ENCODE measurements at places on chromosomes 11 and 22. TPM values are rescaled to one million over a fixed set of nuclear protein-coding genes. Genes with fewer than 3 reads are reported as not detected.

GRK3 gene
- total RNA-seq: 25.9 TPM

DNA sequence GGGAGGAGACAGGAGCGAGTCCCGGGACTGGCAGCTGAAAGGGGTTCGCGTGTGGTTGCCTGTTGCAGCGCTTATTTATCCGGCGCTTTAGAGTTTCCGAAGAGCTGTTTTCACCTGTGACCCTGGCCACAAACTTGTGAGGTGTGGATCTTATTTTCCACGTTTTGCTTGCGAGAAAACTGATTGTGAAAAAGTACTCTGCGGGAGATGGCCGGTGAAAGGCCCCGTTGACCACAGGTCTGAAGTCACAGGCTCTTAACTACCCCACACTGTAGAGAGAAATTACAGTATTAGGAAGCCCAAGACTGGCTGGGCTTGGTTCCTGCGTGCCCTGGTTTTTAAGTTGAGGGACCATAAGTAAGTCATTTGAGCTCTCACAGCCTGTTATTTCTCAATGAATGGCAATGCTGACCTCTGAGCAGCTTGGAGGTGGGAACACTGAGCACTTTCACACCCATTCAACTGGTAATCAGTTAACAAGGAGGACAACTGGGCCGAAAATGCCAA is 379 bp upstream of the RAB38 start:
- peaks cover 14% of the 10 kb centered on the region for H3K27me3 ChIP-seq
- no peak overlapping the region for H3K27ac ChIP-seq
- peaks cover 69% of the 10 kb centered on the region for H3K4me1 ChIP-seq
- no peak for DNase-seq

ZBTB16 gene
- total RNA-seq: 3.3 TPM

DNA sequence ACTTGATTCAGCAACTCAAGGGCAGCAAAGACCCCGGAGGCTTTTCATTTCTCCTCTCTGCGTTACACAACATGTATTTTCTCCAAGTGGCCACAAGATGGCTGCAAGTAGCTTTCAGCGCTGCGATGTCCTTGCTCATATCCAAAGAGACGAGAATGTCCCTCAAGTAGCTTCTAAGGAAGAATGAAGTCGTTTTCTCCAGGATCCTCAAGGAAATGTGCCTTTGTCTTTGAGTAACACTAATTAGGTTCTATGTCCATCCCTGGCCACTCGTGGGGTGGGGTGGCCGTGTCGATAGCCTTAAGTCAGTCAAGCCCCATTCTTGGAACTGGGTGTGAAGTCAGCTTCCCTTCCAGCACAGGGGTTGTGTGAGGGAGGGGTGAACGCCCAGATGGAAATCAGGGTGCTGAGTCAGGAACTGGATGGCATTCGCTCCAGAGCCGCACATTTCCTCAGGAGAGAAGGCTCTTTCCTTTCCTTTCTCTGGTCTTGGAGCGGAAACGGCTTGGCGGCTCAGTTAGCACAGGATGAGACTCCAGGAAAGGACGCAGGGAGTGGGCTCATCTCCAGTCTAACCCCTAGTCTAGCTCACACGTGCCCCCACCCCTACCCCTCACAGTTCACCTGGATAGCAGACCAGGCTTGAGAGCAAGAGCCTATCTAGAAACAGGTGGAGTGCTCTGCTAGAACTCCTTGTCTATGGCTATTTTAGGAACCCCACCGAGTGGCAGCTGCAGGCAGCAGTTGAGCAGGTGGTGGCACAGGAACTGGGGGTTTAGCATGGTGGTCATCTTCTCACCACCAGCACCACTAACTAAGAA is 44.3 kb downstream of the NNMT start:
- H3K4me3 ChIP-seq: peak overlapping the region; percentile 65
- no peaks in the 10 kb centered on the region for H3K27me3 ChIP-seq
- H3K27ac ChIP-seq: no peak overlapping the region
- no peaks in the 10 kb centered on the region for H3K36me3 ChIP-seq
- peaks cover 12% of the 10 kb centered on the region for H3K4me1 ChIP-seq

- peak; percentile 85 for DNase-seq
- no peaks in the 10 kb centered on the region for H3K27me3 ChIP-seq
- no peaks in the 10 kb centered on the region for H3K4me1 ChIP-seq
- H3K27ac ChIP-seq: no peak overlapping the region
- no peak overlapping the region for H3K4me3 ChIP-seq
Measured at GRCh38 chr22:19629720-19630419, 84.4 kb upstream of the SEPTIN5 start.

MMP3 gene
- not detected for total RNA-seq

GRCh38 chr11:69985641-69986439 is 92.3 kb upstream of the ANO1 start:
- peaks cover 68% of the 10 kb centered on the region for H3K27me3 ChIP-seq
- no peak for DNase-seq
- H3K36me3 ChIP-seq: no peaks in the 10 kb centered on the region

DNA sequence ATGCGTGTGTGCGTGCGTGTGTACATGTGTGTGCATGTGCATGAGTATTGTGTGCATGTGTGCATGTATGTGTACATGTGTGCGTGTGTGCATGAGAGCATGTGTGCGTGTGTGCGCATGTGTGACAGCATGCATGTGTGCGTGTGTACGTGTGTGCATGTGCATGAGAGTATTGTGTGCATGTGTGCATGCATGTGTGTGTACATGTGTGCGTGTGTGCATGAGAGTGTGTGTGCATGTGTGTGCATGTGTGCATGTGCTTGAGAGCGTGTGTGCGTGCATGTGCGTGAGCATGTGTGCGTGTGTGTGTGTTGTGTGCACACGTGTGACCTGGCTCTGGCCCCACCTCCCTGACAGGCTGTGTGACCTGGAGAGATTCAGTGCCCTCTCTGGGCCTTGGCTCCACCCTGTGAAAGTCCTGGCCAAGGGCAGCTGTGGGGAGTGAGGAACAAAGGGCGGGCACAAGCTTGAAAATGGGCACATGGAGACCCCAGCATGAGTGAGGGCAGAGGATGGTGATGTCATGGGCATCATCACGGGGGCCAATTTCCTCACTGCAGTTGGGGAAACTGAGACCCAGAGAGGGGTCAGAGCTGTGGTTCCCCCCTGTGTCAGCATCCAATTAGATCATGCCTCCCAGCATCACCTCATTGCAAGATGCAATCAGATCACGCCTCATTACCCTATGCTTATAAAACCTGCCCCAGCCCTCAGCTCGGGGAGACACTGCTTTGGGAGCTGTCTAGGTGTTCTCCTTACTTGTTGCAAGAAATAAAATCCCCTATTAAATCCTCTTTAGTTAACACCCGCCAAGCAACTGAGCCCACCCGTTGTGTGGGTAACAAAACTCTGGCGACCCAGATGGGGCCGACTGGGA is 658 bp downstream of the ACY3 start:
- H3K27me3 ChIP-seq: no peaks in the 10 kb centered on the region
- no peaks in the 10 kb centered on the region for H3K36me3 ChIP-seq
- DNase-seq: no peak
- H3K27ac ChIP-seq: no peak overlapping the region
- peaks cover 30% of the 10 kb centered on the region for H3K4me1 ChIP-seq
- H3K4me3 ChIP-seq: peak overlapping the region; percentile 81

- DNase-seq: no peak
- H3K4me1 ChIP-seq: no peaks in the 10 kb centered on the region
- peaks cover 2% of the 10 kb centered on the region for H3K36me3 ChIP-seq
- H3K27me3 ChIP-seq: peaks cover 26% of the 10 kb centered on the region
- H3K27ac ChIP-seq: no peak overlapping the region
Measured at GRCh38 chr22:36619797-36620399, 83.7 kb downstream of the CACNG2 start.

NLRP14 gene
- 0.12 TPM for total RNA-seq

DNA sequence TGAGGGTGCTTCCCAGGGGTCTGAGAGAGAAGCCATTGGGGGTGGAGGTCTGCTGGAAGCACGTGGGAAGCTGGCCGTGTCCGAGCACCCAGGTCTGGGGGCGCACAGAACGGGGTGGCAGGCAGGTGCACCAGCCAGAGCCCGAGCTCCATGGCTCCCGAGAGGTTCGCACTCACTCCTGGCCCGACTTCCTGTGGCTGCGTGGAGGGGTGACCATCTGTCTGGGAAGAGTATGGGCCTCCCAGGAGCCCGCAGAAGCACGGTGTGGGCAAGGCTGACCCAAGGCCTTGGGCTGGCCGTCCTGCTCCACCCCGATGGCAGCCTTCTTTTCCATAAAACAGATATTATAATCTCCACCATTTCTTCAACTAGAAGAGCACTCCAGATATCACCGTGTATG is 256.0 kb upstream of the B3GAT1 start:
- no peak overlapping the region for H3K27ac ChIP-seq
- no peak overlapping the region for H3K4me3 ChIP-seq
- DNase-seq: no peak

DNA sequence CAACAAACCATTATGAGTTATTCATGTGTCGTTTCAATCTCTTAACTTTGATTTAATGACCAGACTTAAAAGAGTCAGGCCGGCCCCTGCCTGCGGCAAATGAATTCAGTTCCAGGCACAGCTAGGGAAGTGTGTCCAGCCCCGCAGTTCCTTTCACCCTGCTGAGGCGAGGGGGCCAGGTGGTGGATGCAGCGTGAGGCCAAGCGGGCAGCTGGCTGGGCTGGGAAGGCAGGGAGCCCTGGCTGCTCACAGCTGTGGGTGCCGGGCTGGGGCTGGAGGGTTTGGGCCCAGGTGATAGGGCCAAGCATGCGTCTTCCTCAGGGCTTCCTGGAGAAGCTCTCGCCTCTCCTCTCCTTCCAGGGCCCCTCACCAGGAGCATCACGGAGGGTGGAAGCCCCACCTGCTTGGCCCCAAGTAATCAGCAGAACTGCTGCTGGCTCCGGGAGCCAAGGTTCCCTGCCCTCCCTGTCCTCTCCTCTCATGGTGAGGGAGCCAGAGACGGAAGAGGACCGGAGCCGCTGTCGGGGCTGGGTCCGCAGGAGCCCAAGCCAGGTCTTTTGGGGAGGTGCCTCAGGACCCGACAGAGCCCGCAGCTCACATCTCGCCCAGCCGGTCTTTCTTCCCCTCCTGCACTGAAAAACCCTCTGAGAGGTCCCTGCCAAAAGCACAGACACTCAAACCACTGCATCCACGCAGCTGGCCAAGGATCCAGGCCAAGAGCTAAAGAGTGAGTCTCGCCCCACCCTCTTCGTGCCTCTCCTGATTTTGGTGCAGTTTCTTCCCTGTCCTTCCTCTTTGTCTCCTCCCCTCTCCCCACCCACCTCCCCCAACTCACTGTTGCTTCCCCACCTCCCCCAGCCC is 97.0 kb downstream of the ST3GAL4 start:
- no peaks in the 10 kb centered on the region for H3K27me3 ChIP-seq
- peaks cover 8% of the 10 kb centered on the region for H3K36me3 ChIP-seq
- no peak for DNase-seq
- H3K4me1 ChIP-seq: no peaks in the 10 kb centered on the region
- no peak overlapping the region for H3K27ac ChIP-seq
- H3K4me3 ChIP-seq: no peak overlapping the region

GRCh38 chr11:19559746-19560145 is 152.9 kb upstream of the NAV2 start:
- H3K4me1 ChIP-seq: no peaks in the 10 kb centered on the region
- peaks cover 17% of the 10 kb centered on the region for H3K27me3 ChIP-seq
- DNase-seq: no peak

- no peak overlapping the region for H3K4me3 ChIP-seq
- no peaks in the 10 kb centered on the region for H3K27me3 ChIP-seq
- peaks cover 34% of the 10 kb centered on the region for H3K36me3 ChIP-seq
- peak overlapping the region; percentile 47 for H3K27ac ChIP-seq
- H3K4me1 ChIP-seq: peaks cover 70% of the 10 kb centered on the region
Measured at GRCh38 chr11:61329871-61330270, 3.0 kb downstream of the DDB1 start.

DNA sequence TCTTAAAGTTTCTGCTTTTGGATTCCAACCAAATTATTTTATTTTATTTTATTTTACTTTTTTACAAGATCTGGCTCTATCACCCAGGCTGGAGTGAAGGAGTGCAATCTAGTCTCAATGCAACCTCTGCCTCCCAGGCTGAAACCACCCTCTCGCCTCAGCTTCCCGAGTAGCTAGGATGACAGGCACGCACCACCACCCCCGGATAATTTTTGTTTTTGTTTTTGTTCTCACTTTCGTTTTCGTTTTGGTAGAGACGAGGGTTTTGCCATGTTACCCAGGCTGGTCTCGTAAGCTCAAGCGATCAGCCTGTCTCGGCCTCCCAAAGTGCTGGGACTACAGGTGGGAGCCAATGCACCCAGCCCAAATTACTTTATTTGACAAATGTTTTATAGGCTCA is 219.8 kb downstream of the ETS1 start:
- DNase-seq: peak; percentile 33
- peaks cover 15% of the 10 kb centered on the region for H3K4me1 ChIP-seq
- H3K36me3 ChIP-seq: no peaks in the 10 kb centered on the region
- H3K27ac ChIP-seq: peak overlapping the region; percentile 66
- peak overlapping the region; percentile 19 for H3K4me3 ChIP-seq

GRCh38 chr22:32636884-32637283 is 162.3 kb downstream of the FBXO7 start:
- no peaks in the 10 kb centered on the region for H3K36me3 ChIP-seq
- no peak for DNase-seq
- peaks cover 7% of the 10 kb centered on the region for H3K4me1 ChIP-seq
- no peaks in the 10 kb centered on the region for H3K27me3 ChIP-seq
- no peak overlapping the region for H3K4me3 ChIP-seq

- DNase-seq: no peak
- no peaks in the 10 kb centered on the region for H3K4me1 ChIP-seq
- no peaks in the 10 kb centered on the region for H3K27me3 ChIP-seq
- H3K27ac ChIP-seq: no peak overlapping the region
Measured at GRCh38 chr11:120129570-120129969, 8.3 kb downstream of the TRIM29 start.

FAM111A gene
- total RNA-seq: 117 TPM

DNA sequence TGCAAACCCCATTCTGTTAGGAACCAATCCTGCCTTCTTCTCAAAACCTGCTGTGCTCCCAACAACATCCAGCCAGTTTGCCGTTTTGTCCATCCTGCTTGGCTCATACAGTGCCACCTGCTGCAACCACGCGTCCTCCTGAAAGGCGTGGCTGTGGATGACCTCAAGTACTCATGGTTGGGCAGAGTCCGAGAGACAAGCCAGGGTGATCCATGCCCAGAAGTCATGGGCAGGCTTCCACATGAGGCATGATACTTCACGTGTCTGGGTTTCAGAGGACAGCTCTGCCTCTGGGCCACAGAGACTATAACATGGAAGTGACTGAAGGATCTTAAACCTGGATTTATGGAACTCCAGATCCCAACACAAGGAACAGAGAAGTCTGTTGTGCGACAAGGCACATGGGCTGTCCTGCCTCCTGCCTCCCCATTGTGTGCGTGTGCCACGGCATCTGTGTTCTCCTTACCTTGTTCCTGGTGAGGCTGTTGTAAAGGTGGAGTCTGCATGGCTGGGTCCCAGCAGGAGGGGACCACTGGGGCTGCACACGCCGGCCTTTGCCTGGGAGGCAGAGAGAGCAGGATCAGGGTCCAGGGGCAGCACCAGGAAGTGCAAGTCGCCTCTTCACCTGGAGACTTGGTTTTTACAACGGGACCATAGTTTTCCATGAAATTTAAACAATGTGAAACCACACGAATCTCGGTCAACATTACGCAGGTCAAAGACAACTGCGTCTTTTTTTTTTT is 15.4 kb downstream of the CARS1 start:
- no peaks in the 10 kb centered on the region for H3K27me3 ChIP-seq
- no peak overlapping the region for H3K4me3 ChIP-seq

- H3K27me3 ChIP-seq: peaks cover 4% of the 10 kb centered on the region
- DNase-seq: no peak
- H3K4me3 ChIP-seq: no peak overlapping the region
- H3K36me3 ChIP-seq: no peaks in the 10 kb centered on the region
- H3K4me1 ChIP-seq: no peaks in the 10 kb centered on the region
Measured at GRCh38 chr22:35769974-35770373, 52.3 kb downstream of the APOL5 start.

LBHD1 gene
- total RNA-seq: 13.0 TPM

TRAF6 gene
- 10.1 TPM for total RNA-seq

- H3K27ac ChIP-seq: peak overlapping the region; percentile 100
- peak overlapping the region; percentile 99 for H3K4me3 ChIP-seq
- H3K36me3 ChIP-seq: peaks cover 49% of the 10 kb centered on the region
- H3K27me3 ChIP-seq: no peaks in the 10 kb centered on the region
Measured at GRCh38 chr11:93740730-93741093, 583 bp downstream of the TAF1D start.

Data from activated T-cell treated with anti-CD3 and anti-CD28 coated beads, Interleukin-2, amount 50 U/mL, for 72 hours (primary cell).